Small intestine (tissue), 16 donors: ENCODE measurements at places on chromosomes 3 and 15. TPM values are rescaled to one million over a fixed set of nuclear protein-coding genes. Genes with fewer than 3 reads are reported as not detected.

DNA sequence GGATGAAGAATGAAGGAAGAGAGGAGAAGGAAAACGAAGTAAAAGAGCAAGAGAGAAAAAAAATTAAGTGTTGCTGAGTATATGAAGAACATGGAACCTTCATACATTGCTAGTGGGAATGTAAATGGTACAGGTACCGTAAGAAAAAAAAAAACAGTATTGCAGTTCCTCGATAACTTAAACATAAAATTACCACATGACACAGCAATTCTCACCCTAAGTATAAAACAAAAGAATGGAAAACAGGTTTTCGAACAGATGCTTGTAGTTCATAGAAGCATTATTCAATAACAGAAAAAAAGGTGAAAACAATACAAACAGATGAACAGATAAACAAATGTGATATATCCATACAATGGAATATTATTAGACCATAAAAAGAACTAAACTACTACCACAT lies 51.6 kb downstream of the SENP7 start:
- no peak for DNase-seq

Gene WDR93
- not detected for polyA plus RNA-seq

DNA sequence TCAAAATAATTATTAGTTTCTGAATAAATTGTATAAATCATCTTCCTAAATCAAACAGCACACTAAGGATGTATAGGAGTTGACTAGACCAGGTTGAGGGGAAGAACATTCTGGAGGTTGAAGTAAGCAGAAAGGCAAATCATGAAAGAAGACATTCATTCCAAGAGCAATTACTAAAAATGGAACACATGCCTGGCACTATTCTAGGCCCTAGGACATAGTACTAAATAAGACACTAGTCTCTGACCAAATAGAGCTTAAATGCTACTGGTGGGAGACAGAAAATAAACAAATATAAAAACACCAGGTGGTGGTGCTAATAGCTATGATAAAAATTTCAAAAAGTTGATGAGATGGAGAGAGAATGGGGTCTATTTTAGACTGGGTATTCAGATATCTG lies 190.1 kb downstream of the TBC1D5 start:
- DNase-seq = no peak

Gene DUOX1
- polyA plus RNA-seq = 0.67 TPM

DNA sequence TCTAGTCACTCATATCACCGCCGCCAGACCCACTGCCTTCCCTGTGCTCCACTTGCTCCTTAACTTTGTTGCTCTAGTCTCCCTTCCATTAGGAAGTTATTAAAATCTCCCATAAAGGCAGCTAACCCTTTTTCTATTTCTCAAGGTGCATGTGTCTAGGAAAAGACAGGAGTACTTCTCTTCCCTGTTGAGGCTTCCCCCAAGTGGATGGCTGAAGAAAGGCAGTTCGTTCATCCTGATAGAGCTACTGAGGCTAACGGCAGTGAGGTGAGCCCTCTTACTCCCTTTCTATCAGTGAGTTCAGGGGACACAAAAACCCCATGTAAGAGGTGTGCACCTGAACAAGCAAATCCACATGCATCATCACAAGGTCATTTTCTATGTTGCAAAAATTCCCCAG lies 397.8 kb downstream of the IGSF11 start:
- DNase-seq = no peak

DNA sequence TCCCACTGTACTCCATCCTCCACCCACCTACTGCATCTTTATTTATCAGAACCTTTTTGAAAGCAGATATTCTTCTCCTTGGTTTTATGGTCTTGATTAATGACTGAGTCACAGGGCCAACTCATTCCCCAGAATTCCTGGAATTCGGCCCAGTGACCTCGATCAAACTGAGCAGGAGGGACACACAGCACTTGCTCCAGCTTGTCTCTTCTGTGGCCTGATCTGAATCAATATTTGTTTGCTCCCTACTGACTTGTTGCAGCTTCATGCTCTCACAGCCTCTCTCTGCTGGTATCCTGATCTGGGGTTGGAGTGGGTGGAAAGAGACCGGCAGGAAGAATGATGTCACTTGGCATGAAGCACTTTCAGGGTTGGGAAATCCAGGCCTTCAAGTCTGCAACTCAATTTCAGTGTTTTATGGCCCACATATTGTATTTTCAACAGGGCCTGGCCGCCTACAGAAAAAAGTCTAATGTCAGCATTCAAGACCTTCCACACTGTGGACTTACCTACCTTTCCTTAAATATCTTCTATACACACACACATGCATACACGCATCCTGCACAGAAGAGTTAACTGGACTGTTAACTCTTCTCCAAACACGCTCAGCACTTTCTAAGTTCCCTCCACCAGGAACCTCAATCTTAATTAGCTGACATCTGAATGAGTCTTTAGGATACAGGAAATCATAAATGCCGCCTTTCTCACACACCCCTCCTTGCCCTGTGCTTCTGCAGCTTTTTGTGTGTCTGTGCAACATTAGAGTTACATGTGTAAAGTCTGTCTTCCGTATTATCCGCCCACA lies 4.6 kb downstream of the ANXA2 start:
- peak; percentile 92 for DNase-seq
